ENCODE measurements at places on chromosomes 12 and 14. TPM values are rescaled to one million over a fixed set of nuclear protein-coding genes. Genes with fewer than 3 reads are reported as not detected.

DNA sequence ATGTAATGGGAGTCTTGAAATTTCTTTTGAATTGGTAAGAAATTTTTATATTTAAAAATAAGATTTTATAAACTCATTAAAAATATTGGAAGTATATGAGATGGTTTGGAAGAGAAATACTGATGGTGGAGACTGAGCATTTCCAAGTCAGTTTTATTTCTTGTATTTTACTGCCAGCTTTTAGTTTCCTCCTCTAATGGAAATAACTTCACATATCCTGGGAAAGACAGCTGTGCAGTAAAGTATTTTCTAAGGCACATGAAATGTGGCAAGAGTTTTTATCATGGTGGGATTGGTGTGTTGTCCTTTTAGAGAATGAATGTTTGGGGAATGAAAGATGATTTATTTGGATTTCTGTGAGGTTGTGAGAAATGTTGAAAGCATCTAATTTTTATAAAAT lies 346.9 kb upstream of the RGS6 start:
- DNase-seq = no peak

DNA sequence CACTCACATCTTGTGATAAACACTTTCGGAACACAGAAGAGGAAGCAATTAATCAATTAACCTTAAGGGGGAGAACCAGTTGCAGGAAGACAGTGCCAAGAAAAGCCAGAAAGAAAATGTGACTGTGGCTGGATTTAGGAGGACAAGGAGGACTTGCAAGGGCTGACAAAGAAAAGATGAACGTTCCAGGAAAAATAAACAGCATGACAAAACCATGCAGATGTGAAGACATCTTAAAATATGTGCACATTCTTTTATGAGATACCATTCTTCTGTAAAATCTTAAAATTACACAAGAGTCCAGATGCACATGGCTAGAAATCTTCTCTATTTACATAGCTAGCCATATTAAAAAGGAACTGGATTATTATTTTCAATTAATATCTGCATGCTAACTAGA lies 33.4 kb downstream of the KITLG start:
- no peak for DNase-seq

DNA sequence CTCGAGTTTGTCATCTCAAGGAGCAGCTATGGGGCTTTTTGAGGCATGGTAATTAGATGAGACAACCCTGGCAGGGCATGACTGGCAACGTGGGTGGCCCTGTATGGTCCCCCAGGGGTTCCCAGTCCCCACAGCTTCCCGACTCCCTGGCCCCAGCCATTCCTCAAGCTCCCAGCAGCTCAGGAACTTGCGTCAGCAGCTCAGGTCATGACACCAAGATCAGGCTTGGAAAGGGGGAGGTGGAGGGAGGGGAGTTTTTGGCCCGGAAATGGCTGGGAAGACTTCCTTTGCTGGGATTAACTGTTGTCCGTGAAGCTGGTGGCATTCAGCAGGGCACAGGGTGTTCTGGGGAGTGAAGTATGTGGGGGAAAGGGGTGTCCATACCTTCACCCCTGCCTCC lies 10.4 kb upstream of the NRIP2 start:
- no peak for DNase-seq

DNA sequence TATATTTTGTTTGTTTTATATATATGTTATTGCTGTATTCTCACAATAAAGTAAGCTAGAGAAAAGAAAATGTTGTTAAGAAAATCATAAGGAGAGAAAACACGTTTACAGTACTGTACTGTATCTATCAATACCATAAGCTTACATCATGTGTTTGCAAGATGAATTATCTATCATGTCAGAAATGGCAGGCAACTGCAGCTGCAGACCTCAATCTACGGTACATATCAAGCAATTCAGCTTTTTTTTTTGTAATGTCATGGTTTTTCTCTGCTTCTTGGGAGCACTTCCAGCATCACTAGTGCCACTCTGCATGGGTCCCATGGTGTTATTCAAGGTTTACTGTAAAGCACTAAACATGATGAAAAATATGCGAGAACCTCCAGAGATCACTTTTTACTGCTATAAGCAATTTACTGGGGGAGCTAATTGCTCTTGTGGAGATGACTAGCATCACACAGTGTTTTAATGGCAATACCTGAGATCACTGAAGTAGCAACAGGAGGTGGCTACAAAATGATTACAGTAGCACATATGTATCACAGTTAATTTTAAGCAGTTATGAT lies 9.0 kb upstream of the KRT2 start:
- DNase-seq = no peak

- no peak for DNase-seq
Observed at GRCh38 chr14:102738373-102739189, 38.7 kb upstream of the TRAF3 start.

DNA sequence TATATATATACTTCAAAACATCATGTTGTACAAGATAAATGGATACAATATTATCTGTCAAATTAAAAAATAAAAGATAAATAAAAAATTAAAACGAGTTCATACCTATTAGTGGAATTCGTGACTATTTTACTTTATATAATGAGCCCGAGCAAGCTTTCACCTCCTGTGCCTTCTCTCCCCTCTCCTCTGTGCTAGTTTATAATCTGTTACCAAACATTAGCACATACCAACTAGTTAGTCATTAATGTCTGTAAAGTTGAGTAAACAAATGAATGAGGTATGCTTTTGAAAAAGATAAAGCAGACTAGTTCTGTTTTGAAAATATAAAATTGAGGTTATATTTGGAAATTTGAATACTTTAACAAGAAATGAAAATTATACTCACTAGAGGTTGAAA lies 84.0 kb downstream of the LRRC9 start:
- DNase-seq = no peak

DNA sequence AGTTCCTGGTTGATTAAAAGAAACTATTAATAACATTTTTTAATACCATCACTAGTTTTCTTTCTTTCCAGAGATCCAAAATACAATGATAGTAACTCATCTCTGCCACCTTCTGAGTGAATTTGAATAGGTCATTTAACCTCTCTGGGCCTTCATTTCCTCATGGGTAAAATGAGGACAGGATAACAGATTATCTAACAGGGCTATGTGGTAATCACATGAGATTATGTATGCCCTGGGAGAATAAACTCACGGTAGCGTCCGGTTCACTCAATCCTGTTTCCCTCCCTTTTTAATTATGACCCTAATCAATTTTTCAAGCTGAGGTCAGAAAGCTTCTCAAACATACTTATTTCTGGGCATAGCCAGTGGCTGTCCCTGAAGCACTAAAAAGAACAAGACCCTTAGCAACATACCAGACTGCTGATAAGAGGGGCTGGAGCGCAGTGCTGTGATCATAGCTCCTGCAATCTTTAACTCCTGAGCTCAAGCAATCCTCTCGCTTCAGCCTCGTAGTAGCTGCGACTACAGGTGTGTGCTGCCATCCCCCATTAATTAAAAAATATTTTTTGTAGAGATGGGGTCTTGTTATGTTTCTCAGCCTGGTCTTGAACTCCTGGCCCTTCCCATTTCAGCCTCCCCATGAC lies 24.2 kb downstream of the ATXN2 start:
- DNase-seq = no peak

Gene RFLNA
- polyA plus RNA-seq = not detected

Gene OR10G2
- not detected for polyA plus RNA-seq

Gene B3GNT4
- polyA plus RNA-seq = 0.82 TPM

Data from immature natural killer cell (primary cell).